ENCODE measurements at places on chromosomes 2 and 18.
A peak's percentile ranks its signal among the peaks of the same experiment; 100 is the strongest.

- no peak for DNase-seq
Measured at GRCh38 chr18:21914739-21915319, 174.2 kb downstream of the MIB1 start.

GRCh38 chr2:53096351-53096750, 671.3 kb upstream of the CHAC2 start:
- DNase-seq, result no peak

- DNase-seq, result no peak
Measured at GRCh38 chr18:26085056-26085455, 5.4 kb downstream of the SS18 start.

GRCh38 chr2:37688771-37689468, 17.5 kb upstream of the CDC42EP3 start:
- DNase-seq, result no peak

DNA sequence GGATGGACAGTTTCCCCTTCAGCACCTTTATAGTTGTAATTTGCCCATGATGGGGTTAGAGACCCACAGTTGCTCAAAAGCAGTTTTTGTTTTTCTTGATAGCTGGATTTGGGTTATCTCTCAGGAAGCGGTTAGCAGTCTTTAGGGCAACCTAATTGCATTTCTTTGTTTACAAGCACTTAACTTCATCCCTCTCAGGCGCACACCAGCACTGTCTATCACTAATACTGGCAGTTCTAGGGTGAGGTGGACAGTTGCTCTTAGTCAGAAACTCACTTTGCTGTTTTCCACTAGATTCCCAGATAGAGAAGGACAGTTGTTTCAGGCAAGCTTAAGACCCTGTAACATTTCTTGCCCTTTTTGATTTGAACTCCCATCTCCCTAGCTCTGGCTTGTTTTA, 146.0 kb downstream of the AGAP1 start:
- no peak for DNase-seq

DNA sequence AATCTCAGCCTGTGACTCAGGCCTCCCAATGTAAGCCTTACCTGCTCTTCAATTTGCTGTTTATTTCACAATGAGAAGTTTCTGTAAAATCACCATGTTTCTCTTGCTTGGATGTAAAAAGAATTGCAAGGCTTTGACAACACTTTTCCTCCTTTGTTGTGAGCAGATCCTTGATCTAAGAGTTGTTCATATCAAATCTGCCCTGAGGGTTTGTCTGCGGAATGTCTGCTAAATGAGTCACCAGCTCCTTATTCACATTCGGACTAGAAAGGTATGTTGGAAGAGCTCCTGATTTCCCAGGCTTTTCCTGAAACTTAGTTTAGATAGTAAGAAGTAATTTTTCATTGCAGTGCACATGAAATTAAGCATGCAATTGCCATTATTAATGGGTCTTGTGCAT, 268.2 kb upstream of the TCF4 start:
- no peak for DNase-seq

GRCh38 chr2:191401287-191401686, 156.1 kb downstream of the MYO1B start:
- no peak for DNase-seq

DNA sequence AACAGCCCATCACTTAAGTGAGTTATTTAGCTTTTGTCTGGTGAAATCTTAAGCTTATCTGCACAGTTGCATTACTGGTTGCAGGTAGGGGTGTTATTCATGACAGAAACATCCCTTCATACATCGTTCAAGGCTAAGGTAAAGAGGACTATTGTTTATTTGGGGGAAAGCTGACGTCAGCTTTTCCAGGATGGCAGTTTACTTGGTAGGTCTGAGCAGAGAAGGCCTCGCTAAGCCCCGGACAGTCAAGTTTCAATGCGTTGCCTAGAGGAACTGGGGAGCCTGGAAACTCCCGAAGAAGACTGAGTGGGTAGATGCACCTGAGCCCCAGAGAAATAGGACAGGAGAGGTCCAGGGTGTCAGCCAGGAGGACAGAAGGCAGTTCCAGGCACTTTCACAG, 2.2 kb downstream of the RNU4ATAC start:
- no peak for DNase-seq

- no peak for DNase-seq
Measured at GRCh38 chr18:35410561-35410960, 33.4 kb upstream of the ZNF396 start.

- DNase-seq, result no peak
Measured at GRCh38 chr2:101398116-101398821, 11.0 kb upstream of the CREG2 start.

GRCh38 chr2:138846216-138846821, 66.1 kb upstream of the NXPH2 start:
- no peak for DNase-seq

DNA sequence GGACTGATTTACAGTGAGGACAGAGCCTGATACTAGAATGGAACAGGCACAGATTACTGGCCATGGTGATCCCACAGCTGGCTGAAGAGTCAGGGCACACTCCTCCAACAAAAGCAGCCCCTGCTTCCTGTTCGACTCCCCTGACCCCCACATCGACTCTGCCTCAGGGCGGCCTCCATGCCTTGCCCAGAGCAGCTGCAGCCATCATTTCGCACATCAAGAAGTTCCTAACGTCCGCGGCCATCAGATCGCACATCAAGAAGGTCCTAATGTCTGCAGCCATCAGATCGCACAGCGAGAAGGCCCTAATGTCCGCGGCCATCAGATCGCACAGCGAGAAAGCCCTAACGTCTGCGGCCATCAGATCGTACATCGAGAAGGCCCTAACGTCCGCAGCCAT, 192.8 kb upstream of the PXDN start:
- no peak for DNase-seq

- no peak for DNase-seq
Measured at GRCh38 chr2:73080321-73081131, 9.0 kb upstream of the SFXN5 start.

- DNase-seq, result no peak
Measured at GRCh38 chr2:201852878-201853415, 46.6 kb downstream of the CDK15 start.

DNA sequence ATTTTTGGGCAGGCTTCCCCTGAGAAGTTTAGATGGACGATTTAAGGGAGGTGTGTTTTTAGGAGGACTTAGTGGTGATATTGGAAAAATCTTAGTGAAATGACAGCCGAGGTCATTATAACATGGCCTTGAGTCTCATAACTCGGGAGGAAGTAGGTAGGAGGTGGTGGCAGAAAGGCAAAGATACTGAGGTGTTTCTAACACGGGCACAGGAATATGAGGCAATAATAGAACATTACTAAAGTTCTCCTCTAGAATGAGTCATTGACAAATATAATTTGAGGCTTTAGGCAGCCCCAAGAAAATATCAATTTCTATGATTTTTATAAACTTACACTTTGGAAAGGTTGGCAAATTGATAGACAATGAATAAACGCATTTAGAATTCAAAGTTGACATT, 146.1 kb upstream of the ZEB2 start:
- no peak for DNase-seq

DNA sequence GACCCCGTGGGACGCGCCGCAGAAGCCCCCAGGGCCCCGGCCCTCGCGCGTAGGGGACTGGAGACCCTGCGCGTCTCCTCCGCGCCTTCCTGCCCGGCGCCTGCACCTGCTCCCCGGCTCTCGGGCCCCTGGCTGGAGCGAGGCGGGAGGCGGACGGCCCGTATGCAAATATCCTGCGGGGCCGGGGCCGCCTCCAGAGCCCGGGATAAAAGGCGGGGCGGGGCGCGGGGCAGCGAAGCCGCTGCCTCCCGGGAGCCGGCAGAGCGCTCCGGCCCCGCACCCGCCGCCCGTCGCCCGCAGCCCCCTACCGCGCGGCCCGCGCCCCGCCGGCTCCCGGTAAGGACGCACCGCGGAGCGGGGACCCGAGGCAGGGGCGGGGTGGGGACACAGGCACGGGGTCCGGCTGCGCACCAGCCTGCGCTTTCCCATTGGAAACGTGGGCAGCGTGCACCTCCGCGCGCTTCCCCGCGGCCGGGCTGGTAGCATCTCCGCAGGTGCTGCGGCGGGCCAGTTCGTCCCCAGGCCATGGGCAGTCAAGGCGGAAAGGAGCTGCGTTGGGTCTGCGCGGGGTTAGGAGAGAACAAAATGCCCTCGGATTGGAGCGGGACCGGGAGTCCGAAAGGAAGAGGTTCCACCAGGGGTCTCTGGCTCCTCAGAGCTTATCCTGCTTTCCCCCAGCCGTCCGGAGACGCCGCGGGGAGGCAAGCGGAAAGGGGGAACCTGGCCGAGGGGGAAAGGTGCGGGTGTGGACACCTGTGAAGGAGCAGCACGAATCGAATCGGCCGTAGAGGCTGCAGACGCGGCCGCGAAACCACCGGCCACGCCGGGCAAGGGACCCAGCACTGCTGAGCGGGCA, at the start of gene ATP6V1C2:
Gene ATP6V1C2, plus strand, starts transcription at position 235 of the 856 bp plus-strand sequence. CDS start 1,220 bp downstream, outside the sequence.
- DNase-seq, result peak; percentile 49

GRCh38 chr18:6627645-6628044, 101.9 kb upstream of the ARHGAP28 start:
- no peak for DNase-seq

GRCh38 chr2:78147466-78147865, 625.3 kb upstream of the LRRTM4 start:
- DNase-seq, result no peak

DNA sequence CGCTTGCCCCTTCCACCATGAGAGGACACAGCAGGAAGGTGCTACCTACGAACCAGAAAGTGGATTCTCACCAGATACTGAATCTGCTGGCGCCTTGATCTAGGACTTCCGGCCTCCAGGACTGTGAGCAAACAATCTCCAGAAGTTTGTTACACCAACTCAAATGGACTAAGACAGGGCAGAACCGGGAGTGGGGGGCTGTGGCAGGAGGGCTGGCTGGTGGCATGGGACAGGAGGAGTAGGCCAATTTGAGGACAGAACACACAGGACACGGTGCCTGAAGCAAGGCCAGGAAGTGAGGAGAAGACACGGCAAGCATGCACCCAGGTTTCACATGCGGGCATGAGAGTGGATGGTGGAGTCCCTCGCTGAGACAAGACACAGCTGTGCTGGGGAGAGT, 40.1 kb downstream of the CRACDL start:
- DNase-seq, result no peak

- no peak for DNase-seq
Measured at GRCh38 chr2:241818943-241819270, 9.9 kb downstream of the NEU4 start.

GRCh38 chr18:38576349-38576748, 1010.8 kb upstream of the CELF4 start:
- no peak for DNase-seq

All from activated B cell treated with CpG ODN at 0.5 μM for 24 hours (primary cell).